ENCODE measurements at places on chromosomes 16 and 17.

DNA sequence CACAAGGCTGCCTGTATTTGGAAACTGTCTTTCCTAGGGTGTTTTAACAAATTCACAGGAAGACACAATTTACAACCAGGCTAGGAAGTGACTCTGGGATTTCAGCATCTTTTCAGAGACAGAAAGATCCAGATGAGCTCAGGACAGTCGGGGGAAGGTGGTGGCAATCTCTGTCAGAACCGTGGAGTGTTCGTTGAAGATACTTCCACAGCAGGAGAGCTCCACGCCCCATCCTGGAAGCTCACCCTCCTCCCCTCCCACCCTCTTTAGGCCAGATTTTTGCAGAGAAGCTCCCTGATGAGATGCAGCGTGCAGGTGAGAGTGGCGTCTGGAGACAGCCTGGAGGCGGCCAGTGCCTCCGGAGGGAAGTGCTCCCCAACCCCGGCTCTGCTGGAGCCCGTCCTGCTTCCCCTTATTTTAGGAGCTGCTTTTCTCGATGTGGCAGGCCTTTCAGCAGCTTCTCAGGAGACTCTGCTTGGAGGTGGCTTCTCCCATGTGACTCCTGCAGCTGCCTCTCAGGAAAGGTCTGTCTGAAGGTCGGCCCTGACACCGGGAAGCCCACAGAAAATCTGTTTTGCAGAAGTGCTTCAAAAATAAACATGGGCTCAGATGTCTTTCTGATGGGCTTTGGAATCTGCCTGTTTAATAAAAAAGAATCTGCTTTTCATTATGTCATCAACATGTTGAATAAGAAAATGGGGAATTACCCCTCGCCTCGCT lies 186.4 kb upstream of the CHMP6 start:
- DNase-seq, result no peak

GRCh38 chr16:12538667-12539091 lies 265.0 kb downstream of the CPPED1 start:
- no peak for DNase-seq

- DNase-seq, result no peak
Measured at GRCh38 chr17:10251212-10251948, 53.0 kb upstream of the GAS7 start.

- DNase-seq, result no peak
Measured at GRCh38 chr17:71933306-71933705, 187.5 kb upstream of the SOX9 start.

GRCh38 chr17:4856271-4856936 lies 23.3 kb downstream of the MINK1 start:
- DNase-seq, result no peak

DNA sequence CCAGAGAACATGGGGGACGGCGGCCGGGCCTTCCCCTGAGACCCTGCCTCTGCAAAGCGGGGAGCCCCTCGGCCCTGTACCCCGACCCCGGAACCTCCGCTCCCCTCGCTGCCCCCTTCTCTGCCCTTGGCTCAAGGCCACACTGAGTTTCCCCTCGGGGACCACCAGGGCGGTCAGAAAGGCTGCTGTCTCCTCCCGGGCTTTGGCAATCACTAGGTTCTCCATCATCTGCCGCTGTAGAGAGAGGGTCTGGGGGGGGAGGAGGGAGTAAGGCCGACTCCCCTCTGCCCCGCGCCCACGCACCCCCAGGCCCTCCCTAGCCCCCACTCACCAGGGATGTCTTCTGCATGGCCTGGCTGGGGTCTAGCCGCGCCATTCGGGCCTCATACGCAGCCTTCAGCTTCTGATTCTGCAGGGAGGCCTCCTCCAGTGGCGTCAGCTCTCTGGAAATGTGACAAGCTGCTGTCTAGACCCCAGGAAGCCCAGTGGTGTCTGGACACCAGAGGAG lies 8.4 kb downstream of the VPS9D1 start:
- no peak for DNase-seq
